CD4-positive, alpha-beta T cell treated with Interleukin-1 beta for 1 hour (primary cell): ENCODE measurements at places on chromosomes 4 and X.
A peak's percentile ranks its signal among the peaks of the same experiment; 100 is the strongest.

DNA sequence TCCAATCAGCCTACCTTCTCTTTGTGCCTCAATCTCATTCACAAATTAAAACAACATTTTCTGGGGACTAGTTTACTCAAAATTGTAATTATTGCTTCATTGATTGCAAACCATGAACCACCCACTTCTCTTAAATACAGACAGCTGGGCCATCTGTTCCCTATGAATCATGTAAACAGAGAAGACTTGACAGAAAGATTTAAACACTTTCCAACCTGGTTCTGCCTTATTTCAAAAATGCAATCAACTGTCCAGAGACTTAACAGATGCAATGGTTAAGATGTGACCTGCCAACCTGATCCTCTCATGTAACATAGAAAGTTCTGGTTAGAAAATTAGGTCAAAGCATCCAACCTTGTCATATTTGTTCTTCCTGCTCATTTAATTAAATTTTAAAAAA is 20.8 kb upstream of the SERTM2 start:
- DNase-seq: no peak

DNA sequence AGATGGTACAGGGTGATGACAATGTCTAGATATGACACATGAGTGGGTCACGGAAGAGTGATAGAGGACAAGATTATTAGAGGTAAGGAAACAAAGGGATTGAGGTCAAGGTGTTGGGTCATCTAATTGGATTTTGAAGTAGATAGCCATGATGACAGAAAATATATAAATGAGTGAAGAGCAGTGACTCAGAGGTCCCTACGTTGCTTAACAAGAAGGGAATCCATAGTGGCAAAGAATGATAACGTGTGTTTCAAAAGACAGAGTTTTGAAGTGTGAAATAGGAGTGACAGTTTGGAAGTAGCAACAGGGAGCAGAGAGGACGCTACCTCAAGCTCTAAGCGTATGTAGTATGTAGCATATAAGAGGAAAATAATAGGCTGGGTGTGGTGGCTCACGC is 22.2 kb upstream of the CAMK2D start:
- DNase-seq: no peak

GRCh38 chr4:41041551-41041950 is 172.8 kb downstream of the APBB2 start:
- no peak for DNase-seq

DNA sequence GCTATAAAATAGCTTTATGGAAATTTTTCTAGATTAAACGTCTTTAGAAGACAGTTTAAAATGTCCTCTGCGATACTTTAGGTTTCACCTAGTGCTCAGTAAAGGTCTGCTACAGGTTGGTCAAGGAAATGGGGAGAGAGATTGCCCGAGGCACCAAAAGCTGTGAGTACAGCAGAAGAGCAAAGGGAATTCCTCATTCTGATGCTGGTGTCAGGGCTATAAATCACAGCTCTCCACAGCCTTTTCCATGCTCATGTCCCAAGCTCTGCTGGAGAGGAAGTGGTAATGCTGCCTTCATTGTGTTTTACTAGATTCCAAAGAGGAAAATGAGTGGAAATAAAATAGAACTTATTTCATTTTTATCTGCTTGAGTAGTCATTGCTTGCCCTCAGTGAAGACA is 2060.4 kb downstream of the ARAP2 start:
- DNase-seq: no peak

DNA sequence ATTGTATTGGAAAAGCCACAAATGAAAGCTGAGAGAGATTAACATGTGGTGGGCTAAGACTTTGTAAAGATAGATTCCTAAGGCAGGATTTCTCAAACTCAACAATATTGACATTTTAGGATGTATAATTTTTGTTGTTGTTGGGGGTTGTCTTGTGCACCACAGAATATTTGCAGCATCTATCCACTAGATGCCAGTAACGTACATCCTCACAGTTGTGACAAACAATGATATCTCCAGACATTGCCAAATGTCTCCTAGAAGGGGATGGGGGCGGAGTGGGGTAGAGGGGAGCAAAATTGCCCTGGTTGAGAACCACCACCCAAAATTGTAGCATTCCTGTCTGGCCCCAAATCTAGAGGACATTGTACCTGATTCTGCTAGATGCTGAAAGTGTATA is 14.7 kb upstream of the CBR4 start:
- DNase-seq: peak; percentile 15

DNA sequence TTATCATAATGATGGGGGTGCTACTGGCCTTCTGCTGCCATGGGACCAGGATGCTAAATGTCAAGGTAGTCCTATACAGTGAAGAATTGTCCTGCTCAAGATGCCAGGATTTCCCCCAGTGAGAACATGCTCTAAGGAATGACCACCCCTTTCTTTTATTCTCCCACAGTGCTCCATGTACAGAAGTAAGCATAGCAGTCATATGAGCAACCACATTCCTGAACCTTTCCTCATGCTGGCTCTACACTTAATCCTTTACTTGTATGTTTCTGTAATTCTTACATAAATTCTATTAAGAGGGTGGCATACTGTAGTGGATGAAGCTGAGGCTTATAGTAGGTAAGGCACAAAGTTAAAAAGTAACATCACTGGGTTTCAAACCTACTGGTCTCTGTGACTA is 20.2 kb downstream of the CYP2U1 start:
- DNase-seq: no peak

- DNase-seq: no peak
These were observed 77.9 kb downstream of the CEP135 start for GRCh38 chr4:56026596-56026995.

DNA sequence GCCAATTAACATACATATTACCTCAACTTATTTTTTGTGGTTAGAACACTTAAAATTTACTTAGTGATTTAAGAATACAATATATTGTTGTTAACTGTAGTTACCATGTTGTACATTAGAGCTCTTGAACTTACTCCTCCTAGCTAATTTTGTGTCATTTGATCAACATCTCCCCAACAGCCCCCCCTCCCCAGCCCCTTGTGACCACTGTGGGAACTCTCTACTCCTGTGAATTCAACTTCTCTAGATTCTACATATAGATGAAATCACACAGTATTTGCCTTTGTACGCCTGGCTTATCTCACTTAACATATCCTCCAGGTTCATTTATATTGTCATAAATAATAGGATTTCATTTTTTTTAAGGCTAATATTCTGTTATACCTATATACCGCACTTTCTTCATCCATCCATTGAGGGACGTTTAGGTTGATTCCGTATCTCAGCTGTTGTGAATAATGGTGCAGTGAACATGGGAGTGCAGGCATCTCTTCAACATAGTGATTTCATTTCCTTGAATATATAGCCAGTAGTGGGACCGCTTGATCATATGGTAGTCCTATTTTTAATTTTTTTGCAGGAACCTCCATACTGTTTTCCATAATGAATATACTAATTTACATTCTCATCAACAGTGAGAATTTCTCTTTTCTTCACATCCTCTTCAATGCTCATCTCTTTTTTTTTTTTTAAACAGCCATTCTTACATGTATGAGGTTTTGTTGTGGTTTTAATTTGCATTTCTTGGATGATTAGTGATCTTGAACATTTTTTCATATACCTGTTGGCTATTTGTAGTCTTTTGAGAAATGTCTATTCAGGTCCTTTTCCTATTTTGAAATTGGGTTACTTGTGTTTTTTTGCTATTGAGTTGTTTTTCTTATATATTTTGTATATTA is 66.8 kb downstream of the RAPGEF2 start:
- no peak for DNase-seq

DNA sequence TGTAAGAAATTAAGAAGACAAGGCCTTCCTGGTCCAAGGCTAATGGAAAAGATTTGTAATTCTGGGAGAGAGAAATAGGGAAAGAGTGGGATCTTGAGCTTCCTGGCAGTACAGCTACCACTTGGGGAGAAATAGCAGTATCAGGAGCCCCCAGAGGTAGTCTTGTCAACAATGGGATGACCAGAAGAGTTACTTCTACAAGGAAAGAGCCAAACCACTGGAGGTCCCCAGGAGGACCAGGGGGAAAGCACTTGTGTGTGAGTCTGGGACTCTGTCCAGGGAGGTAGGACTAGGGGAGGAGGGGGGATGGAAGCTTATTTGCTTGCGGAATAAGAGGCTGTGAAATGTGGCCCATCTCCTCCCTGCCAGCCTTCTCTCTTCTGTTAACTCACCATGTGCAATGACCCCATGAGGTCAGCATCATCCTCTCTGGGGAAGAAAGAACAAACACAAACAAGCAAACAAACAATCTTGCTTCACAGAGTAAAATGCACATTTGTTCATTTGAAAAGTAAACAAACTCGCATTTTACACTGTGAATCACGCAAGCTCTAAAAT is 160.1 kb downstream of the STK32B start:
- DNase-seq: no peak

GRCh38 chrX:16671005-16671404 is 21.0 kb downstream of the S100G start:
- peak; percentile 36 for DNase-seq

- DNase-seq: peak; percentile 20
These were observed 30.8 kb downstream of the NDNF start for GRCh38 chr4:121041307-121042090.

DNA sequence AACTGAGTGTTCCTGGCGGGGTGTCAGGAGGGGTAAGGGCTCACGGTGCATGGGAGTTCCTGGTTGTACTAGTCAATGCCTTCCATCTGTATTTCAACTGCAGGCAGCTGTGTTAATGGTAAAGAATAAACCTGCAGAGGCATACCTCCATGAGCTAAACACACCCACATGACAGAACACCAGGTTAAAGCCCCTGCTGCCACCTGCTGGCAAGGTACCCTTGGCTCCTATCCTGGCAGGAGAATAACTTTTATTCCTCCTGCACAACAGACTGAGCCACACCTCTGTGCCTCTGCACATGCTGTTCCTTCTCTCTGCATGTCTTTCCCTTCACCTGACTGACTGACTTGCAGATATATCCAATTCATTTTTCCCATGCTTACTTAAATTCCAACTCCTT is 11.1 kb downstream of the ITIH6 start:
- DNase-seq: peak; percentile 50

GRCh38 chrX:68835468-68835867 is 6.6 kb downstream of the EFNB1 start:
- no peak for DNase-seq

DNA sequence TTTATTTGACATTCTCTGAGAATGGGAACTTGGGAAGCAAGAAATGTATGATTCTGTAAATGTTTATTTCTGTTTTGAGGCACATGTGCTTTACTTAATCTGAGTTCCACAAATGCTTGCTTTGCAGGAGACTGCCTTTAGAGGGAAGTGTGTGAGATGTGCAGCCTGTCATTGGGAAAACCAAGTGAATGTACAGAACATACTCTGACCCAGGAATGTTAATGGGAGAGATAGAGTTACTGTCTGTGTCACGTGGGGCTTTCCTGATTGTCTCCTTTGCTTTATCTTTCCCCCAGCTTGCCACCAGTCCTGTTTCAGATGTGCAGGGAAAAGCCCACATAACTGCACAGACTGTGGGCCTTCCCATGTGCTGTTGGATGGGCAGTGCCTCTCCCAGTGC is 218.6 kb upstream of the ANXA3 start:
- no peak for DNase-seq

DNA sequence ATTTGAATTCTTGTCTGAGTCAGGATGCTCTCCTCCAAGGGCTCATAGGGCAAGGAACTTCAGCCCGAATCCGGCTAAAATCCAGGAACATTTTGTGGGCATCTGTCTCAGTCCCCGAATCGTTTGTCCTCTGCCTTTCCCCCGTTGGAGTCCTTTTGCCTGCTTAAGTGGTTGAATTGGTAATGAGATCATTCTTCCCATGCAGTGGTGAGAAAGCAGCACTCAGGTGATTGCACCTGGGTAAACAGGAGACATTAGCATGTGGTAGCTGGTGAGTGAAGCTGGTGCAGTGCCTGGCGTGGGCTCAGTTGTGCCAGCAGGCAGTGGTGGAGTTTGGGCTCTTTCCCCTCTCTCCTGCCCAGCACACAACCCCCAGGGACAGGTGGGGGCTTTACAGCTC is 61.9 kb upstream of the MTM1 start:
- no peak for DNase-seq

- DNase-seq: no peak
These were observed 167.5 kb downstream of the CDS1 start for GRCh38 chr4:84750260-84750959.

- no peak for DNase-seq
These were observed 590.8 kb downstream of the SPRY1 start for GRCh38 chr4:123987408-123987807.

GRCh38 chr4:71752383-71753042 is 31.4 kb downstream of the GC start:
- no peak for DNase-seq

DNA sequence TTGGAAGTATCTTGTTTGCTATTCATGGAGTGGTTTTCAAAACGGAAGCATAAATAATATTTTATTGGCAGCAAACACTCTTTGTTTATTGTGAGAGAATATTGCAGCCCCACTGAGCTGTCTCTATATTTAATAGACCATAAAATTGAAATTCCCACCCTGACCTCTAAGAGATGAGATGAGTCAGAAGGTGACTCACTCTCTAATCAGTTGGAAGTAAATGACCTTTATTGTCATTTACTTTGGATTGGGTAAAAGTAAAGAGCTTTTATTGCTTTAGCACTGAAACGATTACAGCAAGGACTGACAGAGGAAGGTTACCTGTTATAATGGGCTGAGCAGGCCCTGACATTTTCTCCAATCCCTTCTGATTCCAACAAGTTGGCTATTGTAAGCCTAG is 55.0 kb downstream of the SYTL5 start:
- no peak for DNase-seq

DNA sequence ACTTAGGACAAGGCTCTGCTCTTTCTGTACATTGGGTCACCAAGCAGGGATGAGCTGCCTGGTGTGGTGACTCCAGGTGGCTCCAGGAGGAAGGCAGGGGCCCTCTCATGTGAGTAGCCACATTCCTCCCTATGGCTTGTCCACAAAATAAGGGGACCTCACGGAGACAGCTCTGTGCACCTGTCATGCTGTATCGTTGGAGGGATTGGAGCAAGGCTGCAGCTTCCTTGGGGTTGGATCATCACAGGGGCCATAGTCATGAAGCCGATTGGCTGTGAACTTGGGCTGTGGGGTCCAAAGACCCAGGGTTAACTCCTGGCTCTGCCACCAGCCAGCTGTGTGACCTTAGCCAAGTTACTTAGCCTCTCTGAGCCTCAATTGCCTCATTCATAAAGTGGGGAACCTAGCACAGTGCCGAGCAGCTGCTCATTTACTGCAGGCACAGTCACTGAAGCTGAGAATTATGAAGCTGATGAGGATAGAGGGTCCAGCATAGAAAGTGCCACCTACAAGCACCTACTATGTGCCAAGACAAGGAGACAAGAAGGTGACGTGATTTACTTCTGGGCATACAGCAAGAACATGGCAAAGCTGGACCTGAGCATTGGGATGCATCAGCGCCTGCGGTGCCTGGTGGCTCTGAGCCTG is 11.8 kb upstream of the KIAA0232 start:
- no peak for DNase-seq

GRCh38 chr4:7857238-7857701 is 82.4 kb downstream of the AFAP1 start:
- no peak for DNase-seq

- no peak for DNase-seq
These were observed 13.6 kb downstream of the TLR6 start for GRCh38 chr4:38842994-38843393.
